ENCODE measurements at places on chromosomes 7 and 10.

- no peak for DNase-seq
These were observed 47.5 kb downstream of the GNA12 start for GRCh38 chr7:2796358-2797352.

DNA sequence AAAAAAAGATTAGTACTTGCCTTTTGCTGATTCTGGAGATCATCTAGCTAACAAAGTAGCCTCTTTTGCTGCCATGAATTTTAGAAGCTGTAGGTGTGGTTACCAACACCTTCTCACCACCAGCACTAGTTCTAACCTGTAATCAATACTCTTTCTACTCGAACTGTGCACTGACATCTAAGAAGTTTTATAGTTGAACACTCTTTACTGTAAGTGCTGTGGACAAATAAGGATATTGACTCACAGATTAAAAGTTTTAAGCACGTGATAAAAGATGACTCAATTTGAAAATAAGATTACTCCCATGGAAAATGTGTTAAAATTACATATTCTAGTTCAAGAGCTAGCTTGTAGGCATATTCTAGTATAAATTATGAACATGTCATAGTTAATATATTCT is 89.9 kb downstream of the REEP3 start:
- no peak for DNase-seq

GRCh38 chr10:12975266-12975665 is 26.2 kb downstream of the CCDC3 start:
- DNase-seq = no peak

GRCh38 chr7:26090927-26091519 is 61.0 kb upstream of the NFE2L3 start:
- DNase-seq = peak; percentile 72

- DNase-seq = no peak
These were observed 584 bp upstream of the ZMIZ1 start for GRCh38 chr10:79068203-79068561.

DNA sequence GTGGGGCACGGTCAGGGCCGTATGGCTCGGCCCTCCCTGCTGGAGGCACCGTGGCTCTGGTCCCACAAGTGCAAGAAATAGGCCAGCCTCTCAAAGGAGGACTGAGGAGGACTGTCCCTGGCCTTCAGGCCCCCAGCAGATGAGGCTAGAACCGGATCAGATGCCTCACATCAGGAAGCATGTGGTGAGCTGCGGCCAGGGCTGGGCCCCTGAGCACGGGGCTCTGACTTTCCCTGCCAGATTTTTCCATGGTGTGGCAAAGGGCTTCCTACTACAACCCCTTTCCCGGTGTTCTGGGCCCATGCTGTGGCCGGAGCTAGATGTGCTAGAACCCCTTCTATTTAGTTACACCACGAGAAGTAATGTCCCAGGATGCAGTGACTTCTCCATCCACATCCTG is 100.4 kb downstream of the TCERG1L start:
- no peak for DNase-seq

GRCh38 chr10:73744664-73744975 is 448 bp downstream of the SEC24C start:
- DNase-seq = peak; percentile 7

GRCh38 chr7:99267481-99267840 is 5.2 kb upstream of the MYH16 start:
- DNase-seq = no peak

- DNase-seq = no peak
These were observed 661.8 kb upstream of the FZD8 start for GRCh38 chr10:36303896-36304295.

DNA sequence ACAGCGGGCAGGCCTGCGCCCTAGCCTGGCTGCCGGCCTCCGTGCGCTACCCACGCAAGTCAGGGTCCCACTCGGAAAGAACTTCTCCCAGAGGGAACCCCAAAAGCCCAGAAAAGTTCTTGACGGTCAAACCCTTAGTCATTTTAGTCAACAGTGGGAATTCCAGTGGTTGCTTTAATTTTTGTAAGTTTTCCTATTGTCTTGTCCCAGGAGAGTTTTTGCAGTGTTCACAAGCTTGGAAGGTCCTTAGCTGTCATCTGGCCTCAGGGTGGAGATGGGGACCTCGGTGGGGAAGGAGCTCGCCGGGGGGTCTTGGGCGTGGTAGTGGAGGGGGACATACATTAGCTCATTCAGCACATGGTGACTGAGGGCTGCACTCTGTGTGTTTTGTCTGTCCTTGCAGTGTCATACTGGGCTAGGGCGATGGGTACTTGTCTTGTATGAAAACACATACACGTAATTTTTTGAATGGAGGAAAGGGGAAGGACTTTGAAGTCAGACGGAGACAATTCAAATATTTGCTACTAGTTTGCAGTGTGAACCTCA is 736 bp downstream of the MINDY4 start:
- no peak for DNase-seq

- DNase-seq = no peak
These were observed 43.4 kb downstream of the ZNF503 start for GRCh38 chr10:75358132-75358531.

GRCh38 chr10:50567384-50567783 is 56.4 kb downstream of the SGMS1 start:
- peak; percentile 46 for DNase-seq

GRCh38 chr7:27910326-27910725 is 170.4 kb downstream of the TAX1BP1 start:
- no peak for DNase-seq

DNA sequence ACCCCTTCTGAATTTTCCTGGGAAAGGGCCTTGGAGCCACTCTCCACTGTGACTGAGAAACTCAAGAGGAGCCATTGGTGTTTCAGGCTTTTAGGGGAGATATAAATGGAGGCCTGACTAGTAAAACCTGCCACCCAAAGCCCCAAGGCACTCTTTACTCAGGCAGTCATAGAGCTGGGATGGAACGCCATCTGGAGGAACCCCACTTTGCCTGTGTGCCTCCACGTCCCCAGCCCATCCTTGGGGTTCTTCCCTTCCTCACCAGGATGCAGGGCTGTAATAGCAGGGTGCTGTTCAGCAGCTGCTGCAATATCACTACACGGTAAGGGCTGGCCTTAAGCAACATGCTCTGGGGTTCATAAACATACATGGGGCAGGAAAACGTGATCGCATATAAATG is 232.6 kb downstream of the BAMBI start:
- DNase-seq = no peak

DNA sequence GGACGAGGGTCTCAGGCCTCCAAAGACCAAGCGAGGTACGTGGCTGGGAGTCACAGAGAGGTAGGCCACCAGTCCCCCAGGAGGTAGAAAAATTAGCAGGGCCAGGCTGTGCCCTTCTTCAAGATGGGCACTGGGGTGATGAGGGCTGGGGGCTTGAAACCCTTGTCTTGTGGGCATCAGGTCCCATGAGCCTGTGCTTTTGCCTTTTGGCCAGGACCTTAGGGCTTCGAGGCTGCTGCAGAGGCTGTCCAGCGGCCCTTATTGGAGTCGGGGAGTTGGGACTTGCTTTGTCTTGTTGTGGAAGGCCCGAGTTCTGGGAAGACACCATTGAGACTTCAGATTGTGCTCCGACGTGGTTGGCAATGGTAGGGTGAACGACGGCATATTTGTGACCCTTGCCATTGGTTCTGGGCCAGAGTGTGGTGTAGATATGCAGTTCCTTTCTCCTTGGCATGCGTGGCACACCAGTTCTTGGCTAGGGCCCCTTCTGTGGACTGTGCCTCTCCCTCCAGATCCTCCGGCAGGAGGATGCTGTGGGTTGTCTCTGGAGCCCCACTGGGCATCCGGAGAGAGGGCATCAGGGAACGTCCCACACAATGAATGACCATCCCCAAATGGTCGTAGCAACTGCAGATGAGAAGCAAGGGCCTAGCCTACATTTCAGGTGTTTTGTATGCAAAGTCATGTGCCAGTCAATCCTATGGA is 931 bp downstream of the SH2D4B start:
- DNase-seq = no peak

- DNase-seq = peak; percentile 6
These were observed 9.2 kb upstream of the GSAP start for GRCh38 chr7:77425101-77426051.

GRCh38 chr10:70616761-70617160 is 14.2 kb upstream of the PRF1 start:
- DNase-seq = no peak

DNA sequence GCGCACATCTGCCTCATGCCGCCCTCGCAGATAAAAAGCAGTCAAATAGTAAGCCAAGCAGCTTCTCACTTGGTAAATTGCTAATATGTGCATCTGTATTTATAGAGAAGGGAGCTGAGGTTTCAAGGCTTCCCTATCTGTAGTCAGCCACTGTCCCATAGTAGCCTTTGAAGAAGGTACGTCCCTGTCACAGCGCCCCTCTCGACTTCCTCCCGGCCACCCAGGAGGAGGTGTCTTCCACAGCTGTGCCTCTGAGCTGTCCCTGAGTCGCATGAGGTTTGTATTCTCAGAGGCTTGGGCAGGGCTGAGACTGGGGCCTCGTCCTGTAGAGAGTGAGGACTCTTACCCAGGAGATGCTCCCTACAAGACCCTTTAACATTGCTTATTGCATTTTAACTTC is 49.0 kb downstream of the SPOCK2 start:
- no peak for DNase-seq

GRCh38 chr10:114566064-114566463 is 92.0 kb downstream of the ABLIM1 start:
- no peak for DNase-seq

DNA sequence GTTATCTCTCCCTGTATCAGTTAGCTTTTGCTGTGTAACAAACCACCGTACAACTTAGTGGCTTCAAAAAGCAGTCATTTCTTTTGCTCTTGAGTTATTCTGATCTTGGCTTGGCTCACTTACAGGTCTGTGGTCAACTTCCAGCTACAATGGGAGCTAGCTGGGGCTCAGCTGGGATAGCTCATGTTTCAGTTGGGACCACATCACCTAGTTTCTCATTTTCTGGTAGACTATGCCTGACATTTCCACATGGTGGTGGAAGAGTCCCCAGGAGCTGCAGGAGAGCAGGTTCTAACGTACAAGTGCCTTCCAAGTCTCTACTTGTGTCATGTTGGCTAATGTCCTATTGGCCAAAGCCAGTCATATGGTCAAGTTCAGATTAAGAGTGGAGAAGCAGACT is 25.8 kb upstream of the PIP4K2A start:
- DNase-seq = no peak

GRCh38 chr10:132196178-132197113 is 9.7 kb downstream of the DPYSL4 start:
- DNase-seq = no peak

GRCh38 chr7:924541-925231 is 29.8 kb downstream of the ADAP1 start:
- DNase-seq = no peak

DNA sequence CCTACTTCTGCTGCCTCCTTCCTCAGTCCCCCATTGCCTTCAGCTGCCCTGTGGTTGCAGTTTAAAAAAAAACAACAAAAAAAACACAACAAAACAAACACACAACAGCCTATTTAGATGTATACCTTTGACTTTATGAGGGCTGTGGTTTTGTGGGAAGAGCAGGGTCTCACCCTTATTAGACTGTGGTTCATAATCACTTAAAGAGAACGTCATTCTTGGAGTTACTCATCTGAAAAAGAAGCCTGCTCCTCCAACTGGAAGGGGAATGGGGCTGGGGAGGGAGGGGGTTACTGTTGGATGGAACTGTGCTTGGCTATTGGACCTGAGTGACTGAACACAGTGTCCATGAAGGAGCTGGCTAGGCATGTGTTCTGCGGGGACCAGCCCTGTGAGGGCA is 48.1 kb downstream of the SDK1 start:
- no peak for DNase-seq

DNA sequence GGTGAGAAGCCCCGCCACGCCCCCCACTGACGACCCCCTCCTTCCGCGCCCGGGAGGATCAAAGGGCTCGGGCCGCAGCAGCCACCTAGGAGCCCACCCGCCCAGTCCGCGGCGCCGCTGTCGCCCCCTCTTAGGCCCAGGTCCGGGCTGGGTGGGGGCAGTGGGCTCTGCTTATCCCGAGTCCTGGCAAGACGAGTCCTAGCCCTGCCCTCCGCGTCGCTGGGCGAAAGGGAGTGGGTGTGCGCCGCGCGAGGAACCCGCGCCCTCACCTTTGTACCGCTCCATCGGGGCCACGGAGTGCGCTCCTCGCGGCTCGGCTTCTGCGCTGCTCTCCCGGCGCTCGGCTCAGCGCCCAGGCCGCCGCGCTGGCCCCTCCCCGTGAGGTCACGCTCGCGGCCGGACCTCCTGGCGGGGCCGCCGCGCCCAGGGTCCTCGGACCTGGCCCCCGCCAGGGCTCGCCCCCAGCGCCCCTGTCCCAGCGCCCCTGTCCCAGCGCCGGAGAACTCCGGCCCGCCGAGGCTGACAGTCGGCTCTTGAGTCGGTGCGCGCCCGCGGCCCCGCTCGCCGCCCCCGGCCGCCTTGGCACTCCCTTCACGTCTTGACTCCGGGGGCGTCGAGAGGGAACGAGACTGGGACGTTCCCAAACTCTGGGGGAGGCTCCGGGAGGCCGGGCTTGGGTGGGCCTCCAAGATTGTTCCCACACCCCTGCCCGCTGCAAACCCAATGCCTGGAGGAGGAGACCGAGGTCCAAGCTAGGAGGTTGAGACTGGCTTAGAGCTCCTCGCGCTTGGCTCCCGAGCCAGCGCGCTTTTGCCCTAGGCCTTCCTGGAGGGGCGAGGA is at the start of gene AFAP1L2:
TSS of gene AFAP1L2 (minus strand) at position 332 of the 840 bp plus-strand sequence. CDS start at position 285, 47 bp downstream.
- DNase-seq = no peak

DNA sequence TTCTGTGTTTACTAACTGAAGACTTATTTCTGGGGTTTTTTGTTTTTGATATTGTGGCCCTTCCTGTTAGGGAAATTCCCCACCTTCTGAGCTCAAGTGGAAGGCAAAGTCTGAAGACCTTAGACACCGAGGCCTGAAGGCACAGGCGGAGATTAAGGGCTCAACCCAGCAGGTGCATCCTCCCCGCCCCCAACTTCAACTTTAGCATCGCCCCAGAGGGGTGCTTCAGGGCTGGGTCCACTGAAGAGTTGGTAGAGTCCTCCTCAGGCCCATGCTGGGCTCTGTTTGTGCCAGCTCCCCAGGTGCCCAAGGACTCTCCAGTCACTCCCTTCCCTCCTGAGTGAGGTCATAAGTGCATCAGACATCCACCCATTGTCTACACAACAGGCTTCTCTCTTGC is 9.4 kb upstream of the PPIA start:
- DNase-seq = no peak

DNA sequence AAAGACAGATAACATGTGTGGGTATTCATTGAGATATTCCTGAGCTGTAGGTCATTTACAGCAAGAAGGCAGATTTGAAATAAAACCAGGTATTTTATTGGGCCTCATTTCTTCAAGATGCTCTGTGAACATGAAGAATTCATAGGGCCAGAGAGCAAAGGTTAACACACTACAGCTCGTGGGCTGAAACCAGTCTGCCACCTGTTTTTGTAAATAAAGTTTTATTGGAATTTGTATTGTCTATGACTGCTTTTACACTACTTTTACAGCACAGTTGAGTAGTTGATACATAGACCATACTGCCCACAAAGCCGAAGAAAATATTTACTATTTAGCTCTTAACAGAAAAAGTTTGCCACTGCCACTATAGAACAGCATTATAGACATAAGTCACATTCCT is 22.1 kb upstream of the LIPA start:
- DNase-seq = no peak

All from SHP77 (cell line).